ENCODE measurements at places on chromosomes 5 and 9.

DNA sequence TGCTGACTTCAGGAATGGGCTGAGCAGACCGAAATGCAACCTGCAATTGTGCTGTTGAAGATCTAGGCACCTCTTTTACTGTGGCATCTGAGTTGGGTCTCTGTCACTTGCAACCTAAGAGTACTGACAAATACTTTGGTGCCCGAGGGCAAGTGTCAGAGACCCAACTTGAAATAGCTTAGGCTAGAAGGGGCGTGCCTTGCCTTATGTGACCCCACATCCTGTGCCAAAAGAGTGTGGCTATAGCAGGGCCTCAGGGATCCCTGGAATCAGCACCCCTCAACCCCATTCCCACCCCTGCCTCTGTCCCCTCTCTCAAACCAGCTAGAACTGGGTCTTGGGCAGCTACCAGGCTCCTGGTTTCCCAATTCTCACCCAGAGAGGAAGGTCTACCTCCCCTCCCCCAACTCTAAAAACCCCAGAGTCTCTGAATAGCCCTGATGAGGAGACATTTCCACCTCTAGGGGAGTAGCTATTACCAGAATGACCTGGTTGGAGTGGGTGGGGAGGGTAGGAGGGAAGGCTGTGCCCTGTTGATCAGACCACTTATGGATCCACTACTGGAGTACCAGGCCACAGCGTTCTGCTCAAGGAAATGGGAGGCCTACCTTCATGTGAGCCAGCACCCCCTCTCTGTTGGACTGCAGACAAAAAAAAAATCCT, 17.5 kb downstream of the RAI14 start:
- DNase-seq, result no peak

GRCh38 chr5:6873359-6873758, 160.1 kb downstream of the TENT4A start:
- DNase-seq, result no peak

DNA sequence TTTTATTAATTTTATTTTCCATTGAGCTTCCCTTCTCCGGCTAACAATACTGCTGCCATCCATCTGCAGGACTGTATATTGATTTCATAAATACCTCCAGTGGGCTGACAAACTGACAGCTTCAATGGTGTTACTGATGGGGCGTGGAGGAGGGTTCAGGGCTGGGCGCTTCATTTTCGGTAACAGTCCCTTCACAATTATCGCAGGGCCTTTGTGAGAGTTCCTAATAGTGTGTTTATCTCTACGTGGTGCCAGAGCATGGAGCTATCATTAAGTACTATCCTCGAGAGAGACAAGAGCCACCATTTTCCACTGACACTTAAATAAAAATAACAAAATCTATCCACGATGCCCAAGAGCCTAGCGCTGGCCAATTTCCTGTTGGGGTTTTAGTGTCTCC, 307.0 kb upstream of the PANK3 start:
- no peak for DNase-seq

GRCh38 chr9:122122903-122123632, 30.0 kb upstream of the TTLL11 start:
- DNase-seq, result peak; percentile 70

DNA sequence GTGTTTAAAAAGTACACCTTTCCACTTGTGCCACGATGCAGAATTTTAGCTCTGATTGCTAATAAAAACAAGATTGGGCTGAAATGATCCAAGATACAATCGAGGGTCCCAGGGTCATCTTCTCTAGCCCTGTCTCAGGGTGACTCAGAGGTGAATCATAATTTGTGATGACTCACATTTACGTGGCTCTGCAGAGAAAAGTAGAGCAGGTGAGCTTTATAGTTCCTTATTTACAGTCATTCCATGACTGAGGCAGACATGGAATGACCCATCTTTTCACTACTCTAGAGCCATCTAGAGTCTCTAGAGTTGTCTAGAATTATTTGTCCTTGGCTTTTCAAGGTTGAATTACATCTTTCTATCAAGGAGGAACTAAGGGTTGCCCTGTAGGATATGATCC, 155.2 kb downstream of the GAS1 start:
- no peak for DNase-seq

DNA sequence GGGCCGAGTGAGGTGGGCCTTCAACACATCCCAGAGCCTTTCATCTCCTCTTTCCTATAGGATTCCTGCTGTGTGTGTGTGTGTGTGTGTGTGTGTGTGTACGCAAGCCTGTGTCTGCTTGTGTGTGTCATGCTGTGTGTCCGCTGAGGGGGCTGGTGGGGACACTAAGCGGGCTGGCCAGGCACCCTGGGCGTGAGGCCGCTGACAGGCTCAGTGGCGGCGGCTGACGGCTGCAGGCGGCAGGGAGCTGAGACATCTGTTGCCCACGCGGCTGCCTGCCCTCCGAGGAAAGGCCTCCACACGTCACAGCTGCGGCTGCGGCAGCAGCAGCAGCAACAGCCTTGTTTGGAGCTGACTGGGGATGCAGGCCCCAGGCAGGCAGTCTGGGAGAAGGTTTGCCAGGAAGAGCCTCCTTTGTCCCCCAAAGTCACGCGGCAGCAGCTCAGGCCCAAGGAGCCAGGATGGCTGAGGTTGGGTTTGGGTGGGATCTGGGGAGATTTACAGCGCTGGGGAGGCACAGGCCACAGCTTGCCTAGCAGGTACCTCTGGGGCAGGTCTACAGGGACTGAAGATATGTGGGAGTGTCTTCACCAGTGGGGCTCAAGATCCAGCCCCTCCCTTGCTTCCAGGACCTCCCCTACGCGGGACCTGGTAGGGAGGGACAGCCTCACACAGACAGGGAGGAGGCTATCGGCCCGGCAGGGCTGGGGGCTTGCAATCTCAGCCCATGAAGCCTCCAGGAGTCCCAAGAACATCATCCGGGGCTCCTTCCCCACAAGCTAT, 1.8 kb downstream of the PDLIM4 start:
- peak; percentile 33 for DNase-seq

DNA sequence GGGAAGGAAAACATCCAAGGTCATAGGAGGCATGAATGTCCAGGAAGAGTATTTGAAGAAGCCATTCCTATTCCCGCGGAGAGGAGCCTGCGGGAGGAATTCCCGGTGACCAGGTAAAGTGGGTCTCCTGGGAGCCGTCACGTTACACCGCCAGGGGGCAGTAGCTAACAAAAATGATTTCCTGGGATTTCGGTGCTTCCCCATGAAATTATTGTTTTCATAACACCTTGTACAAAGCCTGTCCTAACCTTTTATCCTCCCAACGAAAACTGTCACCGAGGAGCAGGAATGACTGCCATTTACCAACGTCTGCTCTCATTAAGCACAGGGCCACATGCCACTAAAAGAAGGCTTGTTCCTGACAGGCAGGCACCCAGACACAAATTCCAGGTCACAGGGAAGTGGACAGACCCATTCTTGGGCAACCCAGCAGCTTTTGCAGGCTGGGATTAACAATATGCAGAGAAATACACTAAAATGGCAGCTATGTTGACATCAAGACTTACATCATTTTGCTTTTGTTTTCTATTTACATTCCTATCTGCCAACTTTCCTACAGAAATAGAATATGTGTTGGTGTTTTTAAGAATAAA, 41.2 kb upstream of the CTSL start:
- no peak for DNase-seq

DNA sequence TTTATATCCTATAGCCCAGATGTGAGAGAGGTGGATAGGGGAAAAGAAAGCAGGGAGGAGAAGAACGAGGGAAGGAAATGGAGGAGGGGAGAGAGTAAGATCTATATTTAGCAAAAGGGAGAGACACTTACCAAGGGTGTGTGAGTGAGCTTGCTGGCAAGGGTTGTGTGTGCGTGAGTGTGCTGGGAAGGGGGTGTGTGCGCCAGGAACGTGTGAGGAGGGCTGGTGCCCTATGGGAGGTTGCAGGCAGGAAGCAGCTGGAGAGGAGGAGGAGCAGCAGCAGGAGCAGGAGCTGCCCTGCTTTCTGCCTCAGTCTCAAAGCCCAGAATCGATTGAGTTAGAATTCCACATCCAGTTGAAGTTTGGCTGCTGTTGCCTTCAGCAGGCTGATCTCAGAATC, 148.3 kb upstream of the RUSC2 start:
- DNase-seq, result peak; percentile 19

DNA sequence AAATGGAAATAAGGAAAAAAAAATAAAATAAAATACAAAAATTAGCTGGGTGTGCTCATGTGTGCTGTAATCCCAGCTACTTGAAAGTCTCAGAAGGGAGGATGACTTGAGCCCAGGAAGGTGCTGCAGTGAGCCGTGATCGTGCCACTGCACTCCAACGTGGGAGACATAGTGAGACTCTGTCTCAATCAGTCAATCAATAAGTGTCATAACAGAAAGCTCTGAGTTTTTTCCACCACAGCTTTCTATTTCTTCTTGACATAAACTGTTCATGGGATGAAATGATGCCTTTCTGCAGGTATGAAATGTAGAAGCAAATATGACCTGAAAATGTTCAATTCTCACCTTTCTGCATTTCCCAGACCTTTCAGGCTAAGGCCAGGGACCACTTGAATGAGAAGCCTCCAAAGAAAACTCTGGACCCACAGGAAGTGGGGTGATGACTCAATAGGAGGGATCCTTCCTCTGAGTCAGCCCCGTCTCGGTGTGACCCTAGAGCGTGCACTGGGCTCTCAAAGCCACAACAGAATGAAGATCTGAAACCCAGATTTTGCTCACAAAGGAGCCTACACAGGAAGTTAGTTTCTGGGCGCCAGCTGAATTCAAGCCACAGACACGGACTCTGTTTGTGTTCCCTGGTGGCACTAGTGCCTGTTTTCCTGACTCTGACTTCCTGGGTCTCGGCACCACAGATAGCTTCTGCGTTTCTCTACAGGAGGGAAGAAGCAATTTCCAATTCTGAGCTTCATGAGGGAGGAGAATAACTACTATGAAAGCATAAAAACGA, 62.0 kb downstream of the ANKH start:
- DNase-seq, result peak; percentile 92

DNA sequence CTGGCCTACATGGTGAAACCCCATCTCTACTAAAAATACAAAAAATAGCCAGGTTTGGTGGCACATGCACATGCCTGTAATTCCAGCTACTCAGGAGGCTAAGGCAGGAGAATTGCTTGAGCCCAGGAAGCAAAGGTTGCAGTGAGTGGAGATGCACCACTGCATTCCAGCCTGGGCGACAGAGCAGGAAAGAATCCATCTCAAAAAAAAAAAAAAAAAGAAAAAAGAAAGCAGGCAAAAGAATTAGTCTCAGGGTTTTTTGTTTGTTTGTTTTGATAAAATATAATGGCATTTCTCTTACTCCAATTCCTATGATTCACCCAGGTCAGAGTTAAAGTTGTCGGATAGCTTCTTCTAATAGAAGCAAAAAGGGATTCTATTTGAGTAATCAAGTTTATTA, 67.0 kb upstream of the ATG10 start:
- DNase-seq, result no peak
